ENCODE measurements at places on chromosomes 12 and 14.

DNA sequence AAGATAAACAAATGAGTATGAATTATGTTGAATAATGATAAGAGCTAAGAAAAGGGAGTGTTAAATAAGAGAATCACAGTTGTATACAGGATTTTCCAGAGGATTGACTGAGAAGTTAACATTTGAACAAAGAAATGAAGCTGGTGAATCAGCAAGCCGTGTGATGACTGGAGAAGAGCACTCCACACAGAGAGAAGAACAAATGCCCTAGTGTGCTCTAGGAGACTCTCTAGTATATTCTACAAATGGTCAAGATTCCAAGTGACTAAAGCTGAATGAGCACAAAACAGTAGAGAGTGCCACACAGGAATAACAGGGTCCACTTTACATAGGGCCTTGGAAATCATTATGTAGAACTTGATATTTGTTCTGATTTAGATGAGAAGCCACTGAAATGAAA lies 587.1 kb upstream of the ATXN7L3B start:
- DNase-seq = no peak

DNA sequence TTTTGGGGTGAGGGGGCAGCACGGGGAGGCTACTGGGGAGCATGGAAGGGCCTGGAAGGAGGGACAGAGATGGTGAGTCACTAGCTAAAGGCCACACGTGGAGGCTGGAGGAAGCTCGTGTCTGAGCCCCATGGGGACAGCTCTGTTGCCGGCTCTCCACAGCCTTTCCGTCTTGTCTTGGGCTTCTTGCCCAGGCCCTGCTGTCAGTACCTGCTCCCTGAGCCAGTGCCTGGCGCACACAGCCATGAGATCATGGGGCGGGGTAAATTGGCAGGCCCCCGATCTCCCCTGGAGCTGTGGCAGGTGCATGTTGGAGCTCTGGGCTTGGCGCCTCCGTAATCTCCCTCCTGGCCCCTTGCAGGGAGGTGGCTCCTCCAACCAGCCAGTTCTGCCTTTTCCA lies 16.1 kb upstream of the KRT80 start:
- DNase-seq = no peak

- DNase-seq = no peak
Observed at GRCh38 chr14:33561488-33562175, 389.2 kb downstream of the EGLN3 start.

GRCh38 chr12:106271575-106272505 lies 24.0 kb upstream of the CKAP4 start:
- no peak for DNase-seq

- DNase-seq = no peak
Observed at GRCh38 chr12:52351196-52352059, 15.9 kb downstream of the KRT85 start.

DNA sequence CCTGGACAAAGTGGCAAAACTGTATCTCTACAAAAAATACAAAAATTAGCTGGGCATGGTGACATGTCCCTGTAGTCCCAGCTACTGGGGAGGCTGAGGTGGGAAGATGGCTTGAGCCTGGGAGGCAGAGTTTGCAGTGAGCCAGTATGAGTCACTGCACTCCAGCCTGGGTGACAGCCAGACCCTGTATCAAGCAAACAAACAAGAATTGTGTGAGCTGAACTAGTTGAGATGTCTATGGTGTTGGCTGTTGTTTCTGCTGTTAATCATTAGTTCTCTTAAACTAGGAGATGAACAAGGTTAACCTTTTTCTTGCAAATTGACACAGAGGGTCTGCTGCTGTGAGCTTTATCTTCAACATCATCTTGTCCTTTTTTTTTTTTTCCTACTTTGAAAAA lies 23.6 kb downstream of the RASSF3 start:
- DNase-seq = no peak

GRCh38 chr14:95197551-95197950 lies 40.2 kb upstream of the DICER1 start:
- DNase-seq = no peak

GRCh38 chr12:56336361-56337167 lies 2.1 kb upstream of the IL23A start:
- no peak for DNase-seq

GRCh38 chr14:101505236-101505970 lies 55.9 kb upstream of the DIO3 start:
- no peak for DNase-seq

DNA sequence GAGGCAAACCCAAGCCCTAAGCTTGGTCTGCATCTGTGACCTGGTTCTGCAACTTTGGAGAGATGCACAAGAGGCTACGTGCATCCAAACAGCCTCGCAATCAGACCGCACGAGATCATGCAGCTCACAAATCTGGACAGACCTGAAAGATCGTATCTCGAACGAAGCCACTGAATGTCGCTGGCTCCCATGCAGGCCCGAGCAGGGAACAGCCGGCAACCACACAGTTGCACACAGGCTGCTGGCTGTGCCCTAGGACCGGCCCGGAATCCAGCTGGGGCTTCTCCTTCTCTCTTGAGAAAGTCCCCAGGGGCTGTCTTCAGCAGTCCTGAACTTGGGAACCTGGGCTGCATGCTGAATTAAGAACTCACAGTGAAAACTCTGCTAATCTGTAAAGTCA lies 27.9 kb downstream of the WNT5B start:
- no peak for DNase-seq

DNA sequence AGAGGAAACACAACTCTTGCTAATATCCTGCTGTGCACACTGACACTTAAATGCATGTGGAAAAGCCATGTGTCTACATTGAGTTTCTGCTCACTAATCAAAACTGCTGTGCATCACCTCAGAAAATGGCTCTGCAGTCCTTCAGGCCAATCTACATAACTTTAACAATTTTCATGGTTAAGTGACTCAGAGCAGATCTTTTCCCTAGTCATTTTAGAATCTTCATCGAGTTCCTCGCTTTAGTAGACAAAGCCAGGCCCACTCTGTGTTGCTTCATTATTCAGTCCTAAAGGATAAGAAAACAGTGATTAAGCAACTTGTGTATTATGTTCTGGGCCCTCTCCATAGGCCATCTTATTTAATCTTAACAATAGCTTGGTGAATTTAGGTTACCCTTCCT lies 250.0 kb downstream of the KCNC2 start:
- no peak for DNase-seq

DNA sequence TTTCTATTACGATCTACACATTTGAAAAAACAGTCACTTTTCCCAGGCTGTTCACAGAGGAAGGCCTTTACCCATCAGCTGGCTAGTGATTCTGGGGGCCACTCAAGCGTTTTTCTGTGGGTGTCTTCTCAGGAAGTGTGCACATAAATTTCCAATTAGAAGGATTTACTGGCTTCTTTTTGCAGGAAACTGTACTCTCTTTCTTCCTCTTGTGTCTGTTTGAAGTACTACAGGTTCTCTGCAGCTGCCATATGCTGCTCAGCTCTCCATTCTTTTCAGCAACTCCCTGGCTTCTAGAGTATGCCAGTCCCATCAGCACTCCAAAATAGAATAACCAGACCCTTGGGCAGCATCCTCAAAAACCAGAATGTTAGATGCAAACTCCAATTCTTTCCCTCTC lies 110.4 kb upstream of the NAV3 start:
- DNase-seq = no peak

- DNase-seq = no peak
Observed at GRCh38 chr14:90358359-90358758, 26.6 kb upstream of the NRDE2 start.

DNA sequence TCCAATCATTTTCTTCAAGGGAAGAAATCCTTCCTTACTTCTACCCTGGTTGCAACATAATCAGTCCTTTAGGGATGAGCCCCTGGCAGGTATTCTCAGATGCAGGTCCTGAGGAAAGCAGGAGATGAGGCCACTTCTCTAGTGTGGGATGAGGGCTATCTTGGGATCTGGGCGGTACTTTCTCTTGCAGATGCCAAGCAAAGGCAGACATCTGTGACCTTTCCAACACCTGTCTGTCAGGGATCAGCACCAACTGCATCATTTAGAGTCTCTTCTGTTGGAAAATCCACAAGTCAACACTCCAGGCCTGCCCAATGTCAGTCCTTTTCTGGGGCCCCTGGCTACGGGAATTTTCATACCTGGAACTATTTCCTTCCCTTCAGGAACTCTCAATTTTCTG lies 129.2 kb downstream of the SLC8A3 start:
- no peak for DNase-seq

GRCh38 chr12:77878901-77879300 lies 48.2 kb downstream of the NAV3 start:
- no peak for DNase-seq

DNA sequence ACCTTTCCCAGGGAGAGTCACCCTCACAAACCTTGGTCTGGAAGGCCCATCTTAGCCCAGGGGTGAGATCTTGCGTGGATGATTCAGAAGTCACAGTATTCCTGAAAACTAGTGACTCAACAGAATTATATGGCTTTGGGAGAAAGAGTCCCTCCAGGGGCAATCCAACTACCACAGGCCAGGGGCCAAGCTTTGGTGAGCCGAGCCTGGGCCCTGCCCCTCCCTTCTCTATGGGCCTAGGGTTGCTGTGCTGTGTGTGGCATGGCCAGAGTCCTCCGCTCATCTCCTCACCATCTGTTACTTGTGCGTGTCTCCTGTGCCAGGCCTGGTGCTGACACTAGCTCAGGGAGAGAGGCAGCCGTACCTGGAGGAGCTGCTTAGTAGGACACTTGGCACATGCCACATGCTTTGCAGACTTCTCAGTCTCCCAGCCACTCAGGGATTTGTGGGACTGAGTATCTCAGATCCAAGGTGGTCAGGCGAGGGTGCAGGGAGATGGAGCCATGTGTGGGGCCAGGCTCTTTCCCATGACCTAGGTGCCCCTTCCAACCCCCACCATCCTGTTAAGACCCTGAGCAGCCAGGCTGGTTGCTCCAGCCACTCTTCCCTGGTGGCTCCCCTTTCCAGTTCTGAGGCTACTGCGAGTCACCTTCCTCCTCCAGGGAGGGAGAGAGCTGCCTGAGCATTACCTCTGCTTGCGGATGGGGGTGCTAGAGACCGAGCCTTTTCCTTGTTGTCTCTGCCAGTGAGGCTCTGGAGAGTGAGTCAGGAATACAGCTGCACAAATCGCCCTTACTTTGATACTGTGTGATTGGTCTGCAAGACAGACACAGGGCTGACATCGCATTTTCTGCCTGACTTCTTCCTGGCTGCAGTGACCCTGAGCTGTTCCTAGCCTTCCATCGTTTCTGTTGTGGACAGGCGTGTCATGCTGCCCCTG lies 94.1 kb downstream of the SLC25A47 start:
- DNase-seq = peak; percentile 82

DNA sequence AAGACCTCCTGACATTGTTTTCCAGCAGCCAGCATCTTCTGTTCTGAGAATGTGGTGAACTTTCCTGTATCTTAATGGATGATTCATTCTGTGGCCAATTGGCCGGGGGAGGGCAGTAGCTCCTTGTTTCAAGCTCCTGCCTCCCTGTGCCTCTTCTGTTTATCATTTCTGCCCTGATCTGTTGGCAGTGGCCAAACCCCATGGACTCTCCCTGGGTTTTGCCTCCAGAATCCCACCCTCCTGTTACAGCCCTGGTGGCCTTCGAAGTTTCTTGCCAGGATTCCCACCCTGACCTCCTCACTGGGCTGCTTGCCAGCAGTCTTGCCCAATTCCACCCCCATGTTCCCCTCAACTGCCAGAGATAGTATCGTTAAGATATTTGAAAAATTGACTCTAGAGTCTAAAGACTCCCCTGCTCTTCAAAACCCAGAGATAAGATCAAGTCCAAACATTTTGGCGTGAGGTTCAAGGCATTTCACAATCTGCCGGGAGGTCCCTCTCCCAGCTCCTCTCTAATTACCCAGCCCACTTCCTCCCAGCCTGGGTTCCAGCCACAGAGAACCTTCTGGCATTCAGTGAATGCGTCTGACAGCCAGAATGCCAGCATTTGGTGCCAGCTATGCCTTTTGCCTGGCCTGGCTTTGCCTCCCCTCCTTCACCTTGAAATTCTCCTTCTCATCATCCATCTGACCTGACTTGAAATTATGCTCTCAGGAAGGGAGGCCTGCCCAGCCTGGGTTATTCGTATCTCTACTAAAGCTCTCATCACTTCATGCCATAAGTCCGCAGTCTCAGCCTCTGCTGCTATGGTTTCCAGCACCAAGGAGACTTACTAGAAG lies 37.7 kb upstream of the TXNRD1 start:
- peak; percentile 80 for DNase-seq

DNA sequence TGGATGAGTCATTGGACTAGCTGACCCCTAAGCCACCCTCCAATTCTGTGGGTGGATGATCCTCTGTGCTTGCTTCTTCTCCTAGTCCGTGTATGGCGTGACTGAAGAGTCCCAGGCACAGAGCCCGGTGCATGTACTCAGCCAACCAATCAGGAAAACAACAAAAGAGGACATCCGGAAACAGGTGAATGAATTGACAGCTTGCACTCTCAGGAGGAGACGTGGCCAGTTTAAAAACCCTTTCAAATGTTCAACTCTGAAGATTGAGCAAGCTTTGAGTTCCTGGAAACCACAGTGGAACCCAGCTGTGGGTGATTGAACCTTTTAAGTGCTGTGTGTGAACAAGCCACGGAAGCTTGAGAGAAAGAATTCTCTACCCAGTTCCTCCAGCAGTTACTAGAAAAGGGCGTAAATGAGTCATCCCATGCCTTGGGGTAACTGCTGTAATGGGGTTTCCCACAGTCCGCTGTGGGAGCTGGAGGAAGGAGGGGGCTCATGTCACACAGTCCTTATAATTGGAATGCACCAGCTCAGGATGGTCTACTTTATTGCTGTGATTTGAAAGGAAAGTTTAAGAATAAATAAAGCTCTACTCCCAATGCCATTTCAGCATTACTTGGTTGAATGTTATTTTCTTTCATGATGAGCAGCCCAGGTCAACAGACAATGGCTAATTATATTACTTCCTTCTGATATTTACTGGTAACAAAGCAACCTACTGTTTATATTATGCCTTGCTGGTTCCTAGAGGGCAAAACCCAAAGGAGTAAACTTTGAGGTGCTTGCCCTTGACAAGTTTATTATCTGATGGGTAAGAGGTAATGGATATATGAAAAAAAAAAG lies 417.0 kb downstream of the DPF3 start:
- DNase-seq = no peak

GRCh38 chr14:38158468-38158867 lies 49.2 kb upstream of the SSTR1 start:
- DNase-seq = no peak

DNA sequence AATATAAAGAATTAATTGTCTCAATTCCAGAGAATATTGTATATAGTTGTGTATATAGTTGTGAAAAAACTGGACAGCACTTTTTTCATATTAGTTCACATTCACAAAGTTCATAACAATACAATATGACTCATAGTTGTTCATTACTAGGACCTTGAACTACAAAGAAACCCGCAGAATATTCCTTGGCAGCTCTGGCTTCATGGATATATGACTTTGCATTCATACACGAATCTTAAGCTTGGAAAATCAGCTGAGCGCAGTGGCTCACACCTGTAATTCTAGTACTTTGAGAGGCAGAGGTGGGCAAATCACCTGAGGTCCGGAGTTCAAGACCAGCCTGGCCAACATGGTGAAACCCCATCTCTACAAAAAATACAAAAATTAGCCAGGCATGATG lies 38.1 kb upstream of the PCED1B start:
- no peak for DNase-seq

Measured in amniotic stem cell (primary cell).